Heart right ventricle (tissue), 16 donors: ENCODE measurements at places on chromosomes 7 and 10.

- H3K27me3 ChIP-seq = peaks cover 46% of the 10 kb centered on the region
- no peak for DNase-seq
- no peak overlapping the region for H3K27ac ChIP-seq
- peaks cover 6% of the 10 kb centered on the region for H3K4me1 ChIP-seq
These were observed 46.0 kb upstream of the CDK1 start for GRCh38 chr10:60732198-60732806.

DNA sequence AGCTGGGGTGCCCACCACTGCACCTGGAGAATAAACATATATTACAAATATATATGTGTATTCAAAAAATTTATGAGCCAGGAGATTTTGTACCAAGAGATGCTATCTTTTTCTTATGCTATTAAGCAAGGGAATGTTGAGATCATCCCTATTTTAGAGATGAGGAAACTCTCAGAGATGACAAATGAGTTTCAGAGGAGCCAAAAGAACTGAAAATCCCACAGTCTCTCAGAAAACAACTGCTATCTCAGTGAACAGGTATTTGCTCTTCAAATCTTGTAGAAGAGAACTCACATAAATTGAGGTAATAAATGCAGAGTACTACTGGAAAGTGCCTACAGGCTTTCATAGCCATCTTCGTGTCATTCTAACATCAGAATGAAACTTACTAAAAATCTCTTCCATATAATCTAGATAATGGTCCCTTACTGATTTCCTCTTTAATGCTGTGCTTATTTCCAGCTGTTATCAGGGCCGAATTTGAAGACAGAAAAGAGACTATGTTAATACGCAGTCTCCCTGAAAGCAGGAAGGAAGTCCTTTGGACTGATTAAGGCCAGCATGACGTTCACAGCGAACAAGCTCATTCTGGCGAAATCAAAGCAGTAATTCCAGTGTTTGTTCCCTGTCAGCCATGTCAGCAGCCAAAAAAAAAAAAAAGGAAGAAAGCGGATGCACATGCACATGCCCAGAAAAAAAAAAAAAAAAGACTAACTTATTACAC, 29.4 kb upstream of the ANAPC16 start:
- no peaks in the 10 kb centered on the region for H3K27me3 ChIP-seq
- H3K36me3 ChIP-seq = no peaks in the 10 kb centered on the region
- H3K4me1 ChIP-seq = peaks cover 10% of the 10 kb centered on the region
- H3K4me3 ChIP-seq = peak overlapping the region; percentile 35
- no peak for DNase-seq
- peak overlapping the region; percentile 69 for H3K27ac ChIP-seq

DNA sequence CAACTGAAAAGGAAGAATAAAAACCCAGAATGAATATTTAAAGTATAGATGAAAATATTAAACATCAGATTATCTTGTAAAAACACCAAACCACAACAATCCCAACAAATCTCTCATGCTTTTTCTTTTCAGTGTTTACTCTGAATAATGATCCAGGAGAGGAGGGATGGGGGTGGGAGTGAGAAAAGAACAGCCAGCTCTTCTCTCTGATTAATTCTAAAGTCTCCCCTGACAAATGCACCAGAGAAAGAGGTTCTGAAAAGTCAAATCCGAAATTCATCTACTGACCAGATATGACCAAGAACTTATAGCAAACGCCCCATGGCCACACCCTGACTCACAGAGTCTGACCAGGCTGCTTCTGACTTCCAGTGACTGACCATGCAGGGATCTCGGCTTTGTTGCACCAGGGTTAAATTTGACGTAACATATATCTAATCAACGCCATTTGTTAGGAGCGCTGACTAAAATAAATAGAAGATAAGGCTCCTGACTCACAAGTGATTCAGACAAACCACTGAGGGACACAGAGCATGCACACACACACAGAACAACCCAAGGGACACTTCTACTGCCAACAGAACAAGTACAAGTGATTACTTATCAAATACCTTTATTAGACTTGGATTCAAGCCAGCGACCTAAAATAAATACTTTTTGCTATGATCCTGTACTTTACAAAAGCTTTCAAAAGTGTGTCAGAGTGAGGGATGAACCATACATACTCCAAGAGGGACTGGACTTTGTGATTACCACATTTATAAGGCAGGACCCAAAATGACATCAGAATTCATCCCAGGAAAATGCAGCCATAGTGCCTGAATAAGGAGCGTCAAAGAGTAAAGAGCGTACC, 9.3 kb upstream of the SPOCK2 start:
- H3K36me3 ChIP-seq = no peaks in the 10 kb centered on the region
- no peaks in the 10 kb centered on the region for H3K27me3 ChIP-seq
- DNase-seq = no peak
- H3K4me3 ChIP-seq = no peak overlapping the region

- no peaks in the 10 kb centered on the region for H3K27me3 ChIP-seq
- no peak overlapping the region for H3K4me3 ChIP-seq
- H3K27ac ChIP-seq = no peak overlapping the region
- no peak for DNase-seq
These were observed 56.5 kb downstream of the KIAA1549 start for GRCh38 chr7:138924501-138925225.

DNA sequence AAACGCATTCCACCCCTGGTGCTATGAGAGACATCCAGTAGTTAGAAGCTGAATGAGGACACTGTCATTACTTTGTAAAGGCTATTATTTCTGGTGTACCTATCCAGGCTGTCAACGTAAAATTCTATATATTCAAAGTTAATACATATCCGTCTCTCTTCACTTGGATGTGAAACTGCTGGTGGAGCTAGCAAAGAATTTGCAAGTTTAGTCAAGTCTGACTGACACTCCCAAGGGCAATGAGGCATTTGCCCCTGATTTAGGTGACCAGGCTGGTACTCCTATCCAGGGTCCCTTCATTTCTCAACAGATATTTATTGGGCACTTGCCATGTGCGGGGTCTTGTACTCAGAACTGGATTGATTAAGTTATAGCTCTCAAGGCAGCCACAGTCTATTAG, 260.1 kb upstream of the CDC14C start:
- H3K4me3 ChIP-seq = no peak overlapping the region
- no peak for DNase-seq
- no peaks in the 10 kb centered on the region for H3K36me3 ChIP-seq
- H3K4me1 ChIP-seq = no peaks in the 10 kb centered on the region

- DNase-seq = no peak
- no peaks in the 10 kb centered on the region for H3K36me3 ChIP-seq
- no peak overlapping the region for H3K27ac ChIP-seq
These were observed 100.1 kb downstream of the RAB11FIP2 start for GRCh38 chr10:117946525-117947070.
